Non-pigmented ciliary epithelial cell (primary cell): ENCODE measurements at places on chromosomes 5 and 9.
A peak's percentile ranks its signal among the peaks of the same experiment; 100 is the strongest.

DNA sequence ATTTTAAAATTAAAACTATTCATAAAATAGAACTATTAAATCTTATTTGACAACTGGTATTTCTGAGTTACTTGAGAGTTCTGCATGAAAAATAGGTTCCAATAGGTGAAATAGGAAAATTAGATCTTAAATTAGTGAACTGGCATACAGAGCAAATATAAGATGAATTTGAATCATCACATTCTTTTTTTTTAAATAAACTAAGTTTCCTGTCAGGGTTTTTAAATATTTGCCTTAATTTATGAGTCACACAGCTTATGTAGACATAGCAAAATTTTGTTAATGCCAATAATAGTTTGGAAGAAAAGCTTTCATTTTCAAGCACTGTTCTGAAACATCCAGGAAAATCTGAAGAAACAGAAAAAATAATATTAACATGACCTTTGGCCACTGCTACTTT, 311.7 kb upstream of the HAPLN1 start:
- DNase-seq, result no peak

DNA sequence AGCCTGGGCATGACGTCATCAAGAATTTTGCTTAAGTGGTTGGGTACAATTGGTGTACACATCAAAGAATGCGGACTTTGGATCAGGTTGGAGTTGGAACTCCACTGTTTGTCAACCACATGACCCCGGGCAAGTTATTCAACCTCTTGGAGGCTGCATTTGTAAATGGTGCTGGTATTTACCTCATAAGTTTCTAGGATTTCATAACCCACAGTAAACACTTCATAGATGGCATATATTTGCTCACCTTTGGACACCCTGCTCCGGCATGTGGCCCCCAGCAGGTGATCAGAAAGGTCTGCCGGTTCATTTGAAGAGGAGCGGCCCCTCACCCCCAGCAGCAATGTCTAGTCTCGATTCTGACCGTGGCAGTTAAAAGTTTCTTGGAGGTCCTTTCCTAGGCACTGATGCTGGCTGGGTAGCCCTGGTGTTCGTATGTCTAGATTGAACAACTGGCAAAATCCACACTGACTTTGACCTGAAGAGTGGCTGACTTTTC, 60.6 kb downstream of the IL6ST start:
- no peak for DNase-seq

GRCh38 chr9:128580731-128581130, 28.3 kb downstream of the SPTAN1 start:
- no peak for DNase-seq

GRCh38 chr9:88725300-88726019, 190.5 kb downstream of the NXNL2 start:
- DNase-seq, result no peak

- DNase-seq, result no peak
These were observed 120.9 kb downstream of the WNK2 start for GRCh38 chr9:93304574-93305496.

DNA sequence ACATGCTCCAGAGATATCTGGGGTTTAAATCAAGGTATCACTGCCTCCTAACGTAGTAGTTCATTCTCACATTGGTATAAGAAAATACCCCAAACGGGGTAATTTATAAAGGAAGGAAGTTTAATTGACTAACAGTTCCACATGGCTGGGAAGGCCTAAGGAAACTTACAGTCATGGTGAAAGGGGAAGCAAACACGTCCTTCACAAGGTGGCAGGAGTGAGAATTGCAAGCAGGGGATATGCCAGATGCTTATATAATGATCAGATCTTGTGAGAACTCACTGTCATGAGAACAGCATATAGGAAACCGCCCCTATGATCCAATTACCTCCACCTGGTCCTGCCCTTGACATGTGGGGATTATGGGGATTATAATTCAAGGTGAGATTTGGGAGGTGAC, 1280.2 kb upstream of the C9orf72 start:
- no peak for DNase-seq

DNA sequence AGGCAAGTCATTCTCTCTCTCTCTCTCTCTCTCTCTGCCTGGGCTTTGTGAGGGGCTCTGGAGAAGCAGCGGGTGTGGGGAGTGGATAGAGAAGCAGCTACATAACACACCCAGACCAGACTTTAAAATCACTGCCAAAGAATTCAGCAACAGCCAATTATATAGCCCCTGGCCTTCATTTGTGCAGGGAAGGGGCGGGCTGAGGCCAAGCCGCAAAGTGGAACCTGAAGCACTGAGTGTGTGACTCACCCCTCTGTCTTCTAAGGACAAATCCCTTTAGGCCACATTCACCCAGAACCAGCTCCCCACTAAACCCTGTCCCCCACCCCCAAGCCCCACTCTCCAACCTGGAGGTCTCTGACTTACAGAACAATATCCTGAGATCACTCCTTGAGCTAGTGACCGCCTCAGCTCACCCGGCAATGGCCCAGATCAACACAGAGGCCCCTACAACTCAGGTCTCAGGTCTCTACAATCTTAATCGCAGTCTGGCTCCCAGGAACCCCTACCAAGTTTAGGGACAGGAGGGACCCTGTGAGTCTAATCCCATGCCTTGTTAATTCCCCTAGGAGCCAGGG, 6.0 kb downstream of the B4GALT1 start:
- peak; percentile 95 for DNase-seq
